Adrenal gland (tissue), 19 donors: ENCODE measurements at places on chromosomes 7 and 10. TPM values are rescaled to one million over a fixed set of nuclear protein-coding genes. Genes with fewer than 3 reads are reported as not detected.

NRAP gene
- polyA plus RNA-seq: 0.08 TPM

MKX gene
- polyA plus RNA-seq: 0.64 TPM

TFEC gene
- polyA plus RNA-seq: 2.0 TPM

MACC1 gene
- polyA plus RNA-seq: 1.3 TPM

LAMTOR4 gene
- 224 TPM for polyA plus RNA-seq

CRHR2 gene
- polyA plus RNA-seq: not detected

HTRA1 gene
- 54.1 TPM for polyA plus RNA-seq

DNA sequence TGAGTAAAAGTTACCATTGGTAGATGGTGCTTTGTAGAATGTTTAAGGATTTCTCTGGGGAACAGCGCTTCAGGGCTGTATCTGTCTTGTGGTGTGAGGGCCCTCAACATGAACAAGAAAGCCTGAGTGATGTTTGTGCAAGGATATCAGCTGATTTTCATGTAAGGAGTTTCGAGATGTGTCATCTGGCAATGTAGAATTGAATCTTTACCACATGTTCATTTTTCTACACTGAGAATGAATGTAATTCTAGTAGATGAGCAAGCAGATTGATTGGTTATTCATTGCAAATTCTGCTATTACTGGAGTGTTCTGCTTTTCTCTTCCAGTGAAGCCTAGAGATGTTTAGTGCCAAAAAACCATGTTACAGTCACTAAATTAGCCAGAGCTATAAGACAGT is 87.7 kb downstream of the ST7 start:
- H3K27me3 ChIP-seq: no peaks in the 10 kb centered on the region
- H3K27ac ChIP-seq: no peak overlapping the region
- DNase-seq: no peak
- no peak overlapping the region for H3K4me3 ChIP-seq
- peaks cover 24% of the 10 kb centered on the region for H3K4me1 ChIP-seq
- no peaks in the 10 kb centered on the region for H3K36me3 ChIP-seq

- no peaks in the 10 kb centered on the region for H3K27me3 ChIP-seq
- H3K4me3 ChIP-seq: no peak overlapping the region
- H3K36me3 ChIP-seq: no peaks in the 10 kb centered on the region
- no peak overlapping the region for H3K27ac ChIP-seq
- DNase-seq: no peak
Measured at GRCh38 chr10:132927824-132928223, 14.5 kb downstream of the CFAP46 start.

GRCh38 chr10:34078017-34078744 is 736.9 kb downstream of the PARD3 start:
- DNase-seq: no peak
- no peak overlapping the region for H3K4me3 ChIP-seq
- H3K36me3 ChIP-seq: no peaks in the 10 kb centered on the region

GRCh38 chr10:35056686-35057085 is 33.5 kb downstream of the CUL2 start:
- no peaks in the 10 kb centered on the region for H3K27me3 ChIP-seq
- DNase-seq: no peak
- no peak overlapping the region for H3K27ac ChIP-seq
- peaks cover 10% of the 10 kb centered on the region for H3K4me1 ChIP-seq
- peaks cover 5% of the 10 kb centered on the region for H3K36me3 ChIP-seq

- no peak overlapping the region for H3K4me3 ChIP-seq
- DNase-seq: no peak
- H3K27me3 ChIP-seq: no peaks in the 10 kb centered on the region
- no peak overlapping the region for H3K27ac ChIP-seq
Measured at GRCh38 chr7:93039786-93040185, 78.0 kb downstream of the SAMD9 start.

DNA sequence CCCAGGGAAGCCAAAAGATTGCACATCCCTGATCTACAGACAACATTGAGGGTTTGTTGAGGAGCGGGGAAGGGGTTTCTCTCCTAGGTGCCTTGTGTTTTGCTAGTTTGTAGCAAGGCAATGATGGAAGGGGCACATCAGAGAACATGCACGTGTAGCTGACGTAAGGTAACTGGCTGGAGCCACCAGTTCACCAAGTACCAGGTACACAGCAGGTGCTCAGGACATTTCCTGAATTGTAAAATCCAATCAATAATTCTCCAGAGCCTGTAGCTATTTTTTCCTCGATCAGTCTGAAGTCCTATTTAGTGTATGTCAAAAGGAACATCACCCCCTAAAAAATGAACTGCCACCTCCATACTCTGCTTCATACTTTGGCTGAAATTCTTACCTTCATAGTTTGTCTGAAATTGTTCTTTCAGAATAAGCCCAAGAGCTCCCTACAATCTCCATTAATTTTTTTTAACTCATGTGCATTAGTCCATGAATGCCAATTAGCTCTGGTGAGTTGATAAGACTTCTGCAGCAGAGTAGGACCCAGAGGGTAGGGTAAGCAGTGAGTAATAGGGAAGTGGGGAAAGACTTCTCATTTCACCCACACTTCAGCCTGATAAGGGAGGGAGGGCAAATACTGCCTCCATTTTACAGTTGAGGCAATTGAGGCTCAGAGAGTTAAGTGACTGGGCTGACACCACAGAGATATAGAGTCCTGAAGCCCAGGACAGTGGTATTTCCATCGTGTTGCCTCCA is 36.0 kb upstream of the SLC26A3 start:
- no peak overlapping the region for H3K27ac ChIP-seq
- H3K4me3 ChIP-seq: no peak overlapping the region
- peaks cover 14% of the 10 kb centered on the region for H3K27me3 ChIP-seq
- DNase-seq: no peak

DNA sequence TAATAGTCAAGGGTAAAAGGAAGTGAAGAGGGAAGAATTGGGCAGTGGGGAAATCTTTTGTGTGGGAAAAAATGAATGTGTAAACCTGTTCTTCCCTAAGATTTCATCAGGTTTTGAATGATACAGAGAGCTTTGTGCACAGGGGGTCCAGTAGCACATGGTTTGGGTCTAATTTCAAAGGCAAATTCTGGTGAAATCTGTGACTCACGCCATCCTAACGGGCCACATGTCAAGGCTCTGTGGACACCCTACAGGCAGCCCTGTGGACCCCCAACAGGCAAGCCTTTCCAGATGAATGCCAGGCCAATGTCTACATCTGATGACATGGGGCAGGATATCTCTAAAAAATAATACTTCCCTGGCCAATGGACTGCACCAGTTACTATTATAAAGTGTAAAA is 309.8 kb downstream of the PARD3 start:
- no peaks in the 10 kb centered on the region for H3K4me1 ChIP-seq
- no peak overlapping the region for H3K27ac ChIP-seq
- H3K36me3 ChIP-seq: no peaks in the 10 kb centered on the region

GRCh38 chr7:30702200-30702599 is 19.9 kb upstream of the CRHR2 start:
- no peaks in the 10 kb centered on the region for H3K4me1 ChIP-seq
- H3K27me3 ChIP-seq: no peaks in the 10 kb centered on the region
- no peak overlapping the region for H3K4me3 ChIP-seq
- no peaks in the 10 kb centered on the region for H3K36me3 ChIP-seq
- H3K27ac ChIP-seq: no peak overlapping the region

GRCh38 chr7:173209-173918 is 19.0 kb upstream of the FAM20C start:
- no peaks in the 10 kb centered on the region for H3K27me3 ChIP-seq
- no peak overlapping the region for H3K4me3 ChIP-seq
- no peak for DNase-seq

- no peaks in the 10 kb centered on the region for H3K27me3 ChIP-seq
- no peak overlapping the region for H3K27ac ChIP-seq
- H3K36me3 ChIP-seq: no peaks in the 10 kb centered on the region
Measured at GRCh38 chr10:486206-486605, 203.3 kb downstream of the DIP2C start.

DNA sequence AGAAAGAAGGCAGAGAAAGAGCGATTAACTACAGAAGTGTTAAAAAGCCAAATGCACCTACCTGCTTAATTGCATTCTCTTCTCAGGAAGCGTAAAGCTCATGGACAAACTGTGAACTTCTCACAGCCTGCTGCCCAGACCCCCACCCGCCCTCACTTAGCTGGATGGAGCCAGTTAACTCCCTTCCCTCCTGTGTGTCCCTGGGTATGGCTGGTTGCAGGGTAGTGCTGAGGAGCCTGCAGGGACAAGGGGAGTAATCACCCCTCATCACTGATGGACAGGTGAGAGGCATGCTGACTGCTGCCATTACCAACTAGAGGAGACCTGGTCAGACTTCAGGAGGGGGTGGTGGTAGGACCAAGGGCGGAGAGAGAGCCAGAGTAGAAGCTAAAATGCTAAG is 37.5 kb downstream of the ENO4 start:
- no peak overlapping the region for H3K27ac ChIP-seq
- no peak for DNase-seq
- no peak overlapping the region for H3K4me3 ChIP-seq
- H3K27me3 ChIP-seq: no peaks in the 10 kb centered on the region
- peaks cover 7% of the 10 kb centered on the region for H3K4me1 ChIP-seq

DNA sequence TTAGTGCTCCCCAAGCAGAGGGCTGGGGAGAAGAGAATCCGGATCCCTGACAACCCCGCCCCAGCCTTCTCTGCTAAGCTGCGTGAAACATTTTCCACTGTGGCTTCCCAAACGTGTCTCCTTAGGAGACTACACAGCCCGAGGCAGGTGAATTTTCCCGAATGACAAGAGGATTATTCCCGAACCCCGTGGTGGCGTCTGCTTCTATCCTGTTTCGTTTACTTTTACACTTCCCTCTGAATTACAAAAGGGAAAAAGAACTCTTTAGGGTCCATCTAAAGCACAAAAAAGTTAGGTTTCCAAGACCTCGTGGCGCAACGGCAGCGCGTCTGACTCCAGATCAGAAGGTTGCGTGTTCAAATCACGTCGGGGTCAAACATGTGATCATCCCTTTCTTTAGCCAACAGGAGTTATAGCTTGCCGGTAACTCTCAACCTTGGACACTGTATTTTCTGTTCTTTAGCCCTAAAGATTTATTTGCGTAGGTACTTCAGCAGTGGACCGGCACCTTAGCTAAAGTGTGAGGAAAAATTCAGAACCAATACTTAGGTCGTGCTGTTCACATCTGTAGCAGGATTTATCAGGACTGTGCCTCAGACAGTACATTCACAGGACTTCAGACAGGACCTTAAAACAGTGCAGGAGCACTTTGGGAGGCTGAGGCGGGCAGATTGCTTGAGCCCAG is 3.2 kb upstream of the ZNF789 start:
- H3K27me3 ChIP-seq: no peaks in the 10 kb centered on the region
- H3K27ac ChIP-seq: no peak overlapping the region
- H3K4me3 ChIP-seq: no peak overlapping the region
- DNase-seq: no peak

DNA sequence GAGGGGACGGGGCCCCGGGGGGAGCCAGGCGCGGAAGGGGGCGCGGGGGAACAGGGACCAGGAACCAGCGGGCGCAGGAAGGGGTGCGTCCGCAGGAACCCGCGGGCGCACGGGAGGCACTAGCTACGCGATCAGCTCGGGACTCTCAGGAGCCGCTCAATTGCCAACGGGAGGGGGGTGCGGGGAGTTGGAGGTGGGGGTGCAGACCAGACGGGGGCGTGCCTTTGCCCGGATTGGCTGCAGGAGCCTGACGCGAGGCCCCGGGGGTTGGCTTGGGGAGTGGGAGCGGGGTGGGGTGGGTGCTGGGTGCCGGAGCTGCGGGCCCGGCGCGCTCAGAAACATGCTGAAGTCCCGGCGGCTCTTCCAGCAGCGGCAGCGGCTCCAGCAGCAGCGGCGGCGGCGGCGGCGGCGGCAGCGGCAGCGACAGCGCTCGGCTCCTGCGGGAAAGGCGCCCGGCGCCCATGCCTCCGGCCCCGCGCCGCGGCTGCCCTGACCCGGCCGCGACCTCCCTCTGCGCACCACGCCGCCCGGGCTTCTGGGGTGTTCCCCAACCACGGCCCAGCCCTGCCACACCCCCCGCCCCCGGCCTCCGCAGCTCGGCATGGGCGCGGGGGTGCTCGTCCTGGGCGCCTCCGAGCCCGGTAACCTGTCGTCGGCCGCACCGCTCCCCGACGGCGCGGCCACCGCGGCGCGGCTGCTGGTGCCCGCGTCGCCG is at the start of gene ADRB1:
TSS of gene ADRB1 (plus strand) at position 335 of the 715 bp plus-strand sequence. CDS start at position 602, 267 bp downstream.
- no peak within 1 kb of the TSS for H3K27ac ChIP-seq
- peak; percentile 62 for DNase-seq
- no peaks in the 10 kb centered on the region for H3K4me1 ChIP-seq
- H3K4me3 ChIP-seq: no peak within 1 kb of the TSS
- H3K27me3 ChIP-seq: peaks cover 35% of the 10 kb centered on the region
- no peaks in the 10 kb centered on the region for H3K36me3 ChIP-seq

GRCh38 chr10:87880336-87880735 is 16.9 kb downstream of the PTEN start:
- H3K27ac ChIP-seq: no peak overlapping the region
- DNase-seq: no peak
- no peaks in the 10 kb centered on the region for H3K27me3 ChIP-seq
- no peak overlapping the region for H3K4me3 ChIP-seq

DNA sequence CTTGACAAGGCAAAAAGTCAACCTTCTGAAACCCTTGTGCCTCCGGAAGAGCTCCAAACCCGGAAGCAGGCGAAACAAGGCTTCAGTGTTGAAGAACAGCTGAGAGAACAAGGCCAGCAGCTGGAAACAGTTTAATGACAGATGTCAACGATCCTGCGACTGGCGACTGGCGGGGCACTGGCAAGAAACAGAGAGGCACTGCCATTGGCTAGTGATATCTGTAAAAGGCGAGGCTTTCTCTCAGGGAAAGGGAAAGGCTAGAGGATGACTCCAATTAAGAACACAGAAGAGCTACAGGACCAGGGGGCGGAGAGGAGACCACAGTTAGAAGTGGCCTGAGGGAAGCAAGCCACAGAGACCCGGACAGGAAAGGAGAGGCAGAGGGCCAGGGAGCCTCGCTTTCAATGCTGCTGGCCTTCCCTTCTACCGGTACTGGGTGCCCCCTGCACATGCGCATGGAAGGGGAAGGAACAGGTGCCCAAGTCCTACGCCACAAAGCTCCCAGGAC is 19.4 kb downstream of the ITGB1 start:
- H3K27me3 ChIP-seq: no peaks in the 10 kb centered on the region
- peaks cover 64% of the 10 kb centered on the region for H3K4me1 ChIP-seq
- H3K4me3 ChIP-seq: no peak overlapping the region
- no peak for DNase-seq
- H3K27ac ChIP-seq: peak overlapping the region; percentile 82

GRCh38 chr10:95848841-95849240 is 58.9 kb upstream of the CC2D2B start:
- no peak overlapping the region for H3K27ac ChIP-seq
- H3K36me3 ChIP-seq: no peaks in the 10 kb centered on the region
- DNase-seq: no peak
- H3K4me3 ChIP-seq: no peak overlapping the region
- no peaks in the 10 kb centered on the region for H3K27me3 ChIP-seq
- no peaks in the 10 kb centered on the region for H3K4me1 ChIP-seq

GRCh38 chr10:75100764-75101291 is 10.6 kb upstream of the SAMD8 start:
- no peaks in the 10 kb centered on the region for H3K36me3 ChIP-seq
- H3K4me3 ChIP-seq: no peak overlapping the region
- no peaks in the 10 kb centered on the region for H3K4me1 ChIP-seq
- no peaks in the 10 kb centered on the region for H3K27me3 ChIP-seq
